ENCODE measurements at places on chromosomes 7 and 10.

DNA sequence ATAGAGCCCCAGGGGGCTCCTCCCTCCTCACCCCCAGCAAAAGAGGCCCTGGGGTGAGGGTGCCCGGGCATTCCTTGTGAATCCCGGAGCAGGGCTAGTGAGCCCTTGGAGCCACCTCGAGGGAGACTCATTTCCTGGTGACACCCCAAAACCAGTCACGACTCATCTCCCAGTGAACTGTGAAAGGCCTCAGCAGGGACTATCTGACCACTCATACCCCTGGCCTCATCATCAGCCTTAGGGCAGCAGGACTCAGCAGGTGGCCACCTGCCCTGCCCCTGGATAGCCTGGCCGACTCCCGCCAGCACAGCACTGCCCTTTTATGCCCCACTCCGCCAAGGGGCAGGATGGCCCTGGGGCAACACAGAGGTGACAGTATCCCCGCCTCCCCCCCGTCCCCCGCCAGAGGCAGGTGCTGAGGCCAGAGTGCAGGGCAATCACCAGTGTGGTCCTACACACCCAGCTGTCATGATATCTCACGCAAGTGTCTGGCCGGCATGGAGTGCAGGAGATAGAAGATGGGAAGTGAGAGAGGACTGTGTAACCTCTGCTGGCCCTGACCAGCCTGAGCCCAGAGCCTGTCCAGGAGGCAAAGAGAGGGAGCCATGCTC is 3.2 kb downstream of the SNCG start:
- DNase-seq = no peak

DNA sequence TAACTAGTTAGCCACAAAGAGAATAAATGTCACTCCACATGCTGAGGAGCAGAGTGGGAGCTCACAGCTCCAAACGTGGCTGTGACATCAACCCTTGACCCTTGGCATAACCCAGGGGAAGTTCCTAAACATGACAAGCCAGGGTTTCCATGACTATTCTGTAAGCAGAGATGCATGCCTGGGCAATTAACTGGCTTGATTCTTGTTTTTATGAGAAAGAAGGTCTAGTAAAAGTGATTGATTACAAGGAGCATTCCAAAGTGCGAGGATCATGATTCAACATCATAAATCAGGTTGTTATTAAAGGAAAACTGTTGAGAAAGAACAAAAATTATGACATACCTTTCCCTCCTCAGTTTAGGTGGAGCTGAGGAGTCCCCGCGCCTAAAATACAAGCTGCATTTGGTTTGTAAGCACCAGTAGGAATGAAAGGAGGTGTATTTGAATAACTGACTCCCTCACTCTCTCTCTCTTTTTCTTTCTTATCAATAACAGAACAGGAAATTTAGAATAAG is 108.4 kb downstream of the SFMBT2 start:
- DNase-seq = no peak

GRCh38 chr7:80216996-80217842 is 82.6 kb downstream of the GNAI1 start:
- DNase-seq = no peak

- no peak for DNase-seq
Measured at GRCh38 chr10:71625445-71626175, 94.0 kb downstream of the C10orf105 start.

- DNase-seq = no peak
Measured at GRCh38 chr10:71443676-71444075, 47.0 kb downstream of the CDH23 start.

DNA sequence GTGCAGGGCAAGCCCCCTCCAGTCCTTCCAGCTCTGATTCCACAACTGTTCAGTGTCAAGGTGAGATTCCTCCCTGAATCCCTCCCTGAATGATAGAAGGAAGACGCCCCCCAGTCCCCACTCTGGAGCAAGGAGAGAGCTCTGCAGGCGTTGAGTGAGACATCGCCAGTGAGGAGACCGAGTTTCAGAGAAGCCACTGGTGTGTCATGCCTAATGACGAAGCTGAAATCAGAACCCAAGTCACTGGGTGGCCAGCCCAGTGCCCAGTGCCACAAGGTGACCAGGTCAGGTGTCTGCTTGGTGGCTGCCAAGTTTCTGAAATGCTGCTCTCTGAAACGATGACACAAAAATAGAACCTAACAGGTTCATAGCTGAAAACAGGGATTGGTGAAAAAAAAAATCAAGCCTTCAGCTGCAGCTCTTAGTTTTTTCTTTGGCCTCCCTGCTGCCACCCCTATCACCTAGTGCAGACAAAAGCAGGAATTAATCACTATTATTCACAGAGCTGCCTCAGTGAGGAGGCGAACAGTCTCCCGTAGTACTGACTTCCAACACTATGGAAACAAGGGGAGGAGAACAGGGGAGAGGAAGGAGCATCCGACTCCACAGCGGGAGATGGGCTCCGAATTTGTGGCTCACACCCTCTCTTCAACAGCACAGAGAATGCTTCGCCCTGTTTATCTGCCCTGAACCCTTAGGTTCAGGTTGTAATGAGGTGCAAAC is 153.5 kb downstream of the ARHGAP12 start:
- DNase-seq = no peak

GRCh38 chr7:113892818-113893217 is 26.0 kb downstream of the PPP1R3A start:
- no peak for DNase-seq

GRCh38 chr10:83625831-83626360 is 513.4 kb upstream of the GHITM start:
- DNase-seq = no peak

- no peak for DNase-seq
Measured at GRCh38 chr10:122461729-122462532, 578 bp downstream of the HTRA1 start.

DNA sequence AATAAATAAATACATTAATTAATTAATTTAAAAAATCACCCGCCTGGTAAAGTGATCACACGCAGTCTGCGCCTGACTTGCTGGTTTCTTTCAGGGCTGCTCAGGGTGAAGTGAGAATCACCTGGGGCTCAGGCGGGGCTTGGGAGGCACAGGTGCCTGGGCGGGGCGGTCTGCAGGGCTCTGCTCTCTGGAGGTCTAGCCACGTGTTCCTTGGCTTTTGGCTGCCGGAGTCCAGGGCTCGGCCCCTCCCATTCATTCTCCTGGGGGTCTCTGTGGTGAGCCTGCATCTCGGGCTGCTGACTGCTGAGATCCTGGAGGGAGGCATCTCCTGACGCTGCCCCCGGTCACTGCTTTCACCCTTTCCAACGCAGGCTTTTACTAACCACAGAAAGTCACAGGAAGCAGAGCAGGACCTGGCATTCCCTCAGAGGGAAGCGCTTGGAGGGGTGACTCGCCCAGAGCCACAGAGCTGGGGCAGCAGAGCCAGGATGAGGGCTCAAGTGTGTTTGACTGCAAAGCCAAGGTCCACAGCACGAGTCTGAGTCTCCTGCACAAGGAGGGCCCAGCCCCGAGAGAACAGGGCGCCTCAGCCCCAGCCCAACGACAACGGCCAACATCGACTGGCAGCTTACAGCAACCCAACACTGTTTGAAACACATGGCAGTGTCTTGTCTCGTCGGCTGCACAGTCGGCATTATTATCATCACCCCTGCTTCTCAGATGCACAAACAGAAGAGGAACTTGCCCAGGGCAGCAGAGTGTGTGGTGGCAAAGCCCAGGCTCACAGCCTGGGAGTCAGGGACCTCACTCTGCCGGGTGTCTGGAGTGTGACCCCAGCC is 22.4 kb upstream of the MNX1 start:
- DNase-seq = no peak

- no peak for DNase-seq
Measured at GRCh38 chr7:125618516-125618915, 688.9 kb upstream of the POT1 start.

- no peak for DNase-seq
Measured at GRCh38 chr10:86533328-86533727, 11.7 kb upstream of the WAPL start.

DNA sequence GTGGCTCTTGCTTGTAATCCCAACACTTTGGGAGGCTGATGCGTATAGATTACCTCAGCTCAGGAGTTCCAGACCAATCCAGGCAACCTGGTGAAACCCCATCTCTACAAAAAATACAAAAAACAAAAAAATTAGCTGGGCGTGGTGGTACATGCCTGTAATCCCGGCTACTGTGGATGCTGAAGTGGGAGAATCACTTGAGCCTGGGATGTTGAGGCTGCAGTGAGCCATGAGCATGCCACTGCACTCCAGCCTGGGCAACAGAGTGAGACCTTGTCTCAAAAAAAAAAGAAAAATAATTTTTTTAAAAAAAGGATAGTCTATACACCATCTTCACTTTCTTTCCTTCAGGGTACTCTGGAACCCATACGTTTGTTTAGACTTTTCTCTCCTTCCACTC is 6.2 kb downstream of the REEP3 start:
- DNase-seq = no peak

- no peak for DNase-seq
Measured at GRCh38 chr7:154474903-154475520, 422.8 kb downstream of the DPP6 start.

DNA sequence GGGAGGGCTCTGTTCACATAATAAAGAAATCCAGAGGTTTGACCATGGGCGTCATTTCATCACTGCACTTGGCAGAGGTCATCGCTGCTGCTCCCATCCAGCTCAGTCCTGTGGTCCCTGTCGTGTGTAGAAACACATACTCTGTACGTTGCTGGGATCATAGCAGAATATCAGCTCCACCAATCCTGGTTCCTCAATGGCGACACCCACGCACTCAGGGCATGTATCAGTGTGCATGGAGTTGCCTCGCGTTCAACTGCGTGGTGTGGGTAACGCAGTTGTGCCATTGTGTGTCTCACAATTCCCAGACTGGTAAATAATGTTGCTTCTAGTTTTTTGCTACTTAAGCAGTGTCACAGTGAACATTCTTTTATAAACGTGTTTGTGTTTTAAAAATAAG is 111.1 kb downstream of the LHPP start:
- no peak for DNase-seq

- no peak for DNase-seq
Measured at GRCh38 chr7:116577320-116577871, 52.6 kb downstream of the CAV1 start.

DNA sequence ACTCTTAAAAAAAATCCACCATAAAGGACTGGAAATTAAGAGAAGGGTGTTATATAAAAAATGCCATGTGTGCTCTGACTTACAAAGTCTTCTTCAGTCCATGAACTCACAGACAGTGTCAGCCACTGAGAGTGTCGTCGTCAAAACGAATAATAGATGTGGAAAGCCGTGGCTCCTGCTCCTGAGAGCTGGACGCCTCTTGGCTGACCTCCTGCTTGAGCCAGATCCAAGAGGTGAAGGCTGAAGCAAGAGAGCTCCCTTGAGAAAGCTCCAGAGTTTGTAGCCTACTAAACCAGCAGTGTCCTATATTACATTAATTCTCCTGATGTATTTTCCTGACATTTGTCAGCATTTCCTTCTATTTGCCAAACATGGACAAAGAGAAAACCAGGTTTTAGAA is 234.3 kb upstream of the C7orf33 start:
- no peak for DNase-seq

- no peak for DNase-seq
Measured at GRCh38 chr7:111910656-111911055, 295.5 kb downstream of the DOCK4 start.

GRCh38 chr7:100687751-100688300 is 6.2 kb downstream of the GIGYF1 start:
- DNase-seq = no peak

DNA sequence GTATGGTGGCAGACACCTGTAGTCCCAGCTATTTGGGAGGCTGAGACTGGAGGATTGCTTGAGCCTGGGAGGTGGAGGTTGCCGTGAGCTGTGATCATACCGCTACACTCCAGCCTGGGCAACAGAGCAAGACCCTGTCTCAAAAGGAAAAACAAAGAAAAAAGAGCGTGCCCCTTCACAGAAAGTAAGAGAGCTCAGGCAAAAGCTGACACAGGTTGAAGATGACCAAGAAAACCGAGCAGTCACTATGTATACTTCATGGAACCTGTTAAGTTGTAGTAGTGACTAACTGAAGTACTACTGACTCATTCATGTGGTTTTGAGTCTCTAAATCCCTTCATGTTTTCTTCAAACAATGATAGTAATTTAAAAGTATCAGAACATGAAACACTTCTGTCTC is 1.2 kb upstream of the PRRT4 start:
- DNase-seq = no peak

DNA sequence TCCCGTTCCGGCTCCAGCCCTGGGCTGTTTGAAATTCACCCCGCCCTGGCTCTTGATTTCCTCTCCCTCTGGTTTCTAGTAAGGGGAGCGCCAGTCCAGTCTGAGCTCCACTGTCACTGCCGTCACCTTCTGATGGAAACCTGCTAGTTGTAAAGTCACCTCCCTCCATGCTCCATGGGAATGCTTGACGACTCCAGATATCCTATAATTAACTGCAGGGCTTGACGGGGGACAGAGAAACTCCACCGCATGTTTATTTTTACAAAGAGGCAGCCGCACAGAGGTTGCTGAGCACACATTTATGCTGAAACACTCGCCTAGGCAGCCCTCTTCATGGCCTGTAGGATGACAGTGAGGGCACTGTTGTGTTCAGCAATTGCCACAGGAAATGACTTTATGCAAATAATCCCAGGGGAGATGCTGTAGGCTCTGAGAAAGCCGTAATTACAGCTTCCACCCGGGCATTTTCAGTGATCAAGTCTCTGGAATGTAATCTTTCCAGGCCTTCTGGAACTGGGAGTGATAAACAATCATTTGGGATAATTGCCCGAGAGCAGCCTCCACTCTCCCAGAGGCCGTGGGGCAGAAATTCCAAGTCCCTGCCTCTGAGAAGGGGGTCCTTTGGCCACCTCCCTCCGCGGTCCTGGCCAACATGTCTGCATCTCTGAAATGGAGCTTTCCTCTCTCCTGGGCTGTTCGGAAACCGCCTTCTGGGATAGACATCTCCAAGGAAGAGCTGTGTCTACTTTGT is 300.5 kb downstream of the KLF6 start:
- DNase-seq = no peak

DNA sequence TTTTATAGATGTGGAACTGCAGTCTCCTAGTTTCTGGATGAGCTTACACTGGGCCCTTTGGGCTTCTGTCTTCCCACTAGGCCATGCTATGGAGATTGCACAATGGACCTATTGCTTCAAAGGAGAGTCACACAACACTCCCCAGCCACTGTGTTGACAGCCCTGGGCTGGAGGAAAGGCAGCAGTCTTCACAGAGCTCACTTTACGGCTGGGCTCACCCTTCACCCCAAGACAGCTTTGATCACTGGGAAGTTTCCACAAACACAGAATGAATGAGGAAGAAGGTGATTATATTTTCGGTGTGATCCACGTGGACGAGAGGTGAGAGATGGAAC is 92.7 kb upstream of the GDF10 start:
- DNase-seq = no peak
